ENCODE measurements at places on chromosomes 11 and 22.

DNA sequence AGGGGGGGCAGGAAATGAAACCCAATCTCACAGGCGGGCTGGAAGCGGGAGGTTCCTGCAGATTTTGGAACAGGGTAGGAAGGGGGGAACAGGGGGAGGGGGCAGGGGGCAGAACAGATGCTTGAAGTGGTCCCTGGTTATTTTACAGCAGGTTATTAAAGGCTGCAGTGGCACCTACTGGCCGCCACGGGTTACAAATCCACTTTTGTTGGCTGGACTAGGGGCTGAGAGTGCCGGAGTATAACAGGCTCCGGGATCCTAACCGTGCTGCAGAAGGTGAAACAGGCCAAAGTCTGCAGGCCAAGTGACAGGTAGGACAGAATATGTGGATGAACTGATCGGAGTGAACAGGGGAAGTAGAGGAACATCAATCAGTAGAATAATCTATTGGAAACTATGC is 2.5 kb downstream of the ROBO3 start:
- DNase-seq, result no peak

DNA sequence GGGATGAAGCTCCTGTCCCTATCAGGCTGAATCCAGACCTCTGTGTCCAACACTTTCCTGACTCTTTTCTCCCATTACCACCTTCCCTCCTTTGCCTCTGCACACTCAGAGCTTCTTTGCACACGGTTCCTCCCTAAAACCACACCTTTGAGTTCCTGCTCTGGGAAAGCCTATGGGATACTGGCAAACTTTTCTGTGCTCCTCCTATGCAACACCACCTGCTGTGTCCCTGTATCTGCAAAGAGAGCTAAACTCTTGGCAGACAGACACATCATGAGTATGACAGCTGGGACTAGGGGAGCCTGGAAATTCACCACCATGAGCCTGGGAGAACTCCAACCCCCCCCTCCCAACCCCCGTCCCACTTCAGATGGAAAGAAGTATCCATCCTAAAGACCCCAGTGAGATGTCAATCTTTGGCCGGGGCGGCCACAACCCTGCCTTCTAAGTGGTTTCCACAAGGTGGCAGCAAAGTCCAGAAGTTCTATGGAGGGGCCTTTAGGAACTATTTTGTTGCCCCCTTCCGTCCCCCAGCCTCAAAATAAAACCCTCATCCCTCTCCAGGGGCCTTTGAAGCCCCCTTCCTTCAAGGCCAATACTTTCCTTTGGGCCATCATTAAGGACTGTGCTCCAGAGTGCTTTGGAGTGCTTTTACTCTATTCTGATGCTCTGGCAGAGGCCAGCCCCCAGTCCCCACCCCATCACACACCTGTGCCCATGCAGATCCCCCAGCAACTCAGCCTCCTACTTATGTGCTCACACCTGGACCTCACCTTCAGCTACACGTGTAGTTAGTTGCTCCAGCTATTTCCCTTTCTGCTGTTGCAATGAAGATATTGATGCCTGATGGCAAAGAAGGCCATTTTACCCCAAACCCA is 19.4 kb downstream of the HTR3A start:
- peak; percentile 39 for DNase-seq

DNA sequence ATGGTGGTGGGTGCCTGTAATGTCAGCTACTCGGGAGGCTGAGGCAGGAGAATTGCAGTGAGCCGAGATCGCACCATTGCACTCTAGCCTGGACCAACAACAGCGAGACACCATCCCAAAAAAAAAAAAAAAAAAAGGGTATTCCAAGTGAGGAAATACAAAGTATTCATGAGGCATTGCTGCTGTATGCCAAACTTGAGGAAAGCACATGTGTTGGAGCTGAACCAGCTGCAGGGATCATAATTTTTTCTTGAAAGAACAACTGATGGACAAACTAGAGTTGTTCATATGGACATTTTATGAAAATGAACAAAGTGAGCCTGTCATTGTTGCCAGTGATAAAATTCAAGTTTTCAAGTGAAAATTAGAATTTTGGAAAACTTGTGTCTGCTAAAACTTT is 15.8 kb downstream of the MARK2 start:
- DNase-seq, result no peak

DNA sequence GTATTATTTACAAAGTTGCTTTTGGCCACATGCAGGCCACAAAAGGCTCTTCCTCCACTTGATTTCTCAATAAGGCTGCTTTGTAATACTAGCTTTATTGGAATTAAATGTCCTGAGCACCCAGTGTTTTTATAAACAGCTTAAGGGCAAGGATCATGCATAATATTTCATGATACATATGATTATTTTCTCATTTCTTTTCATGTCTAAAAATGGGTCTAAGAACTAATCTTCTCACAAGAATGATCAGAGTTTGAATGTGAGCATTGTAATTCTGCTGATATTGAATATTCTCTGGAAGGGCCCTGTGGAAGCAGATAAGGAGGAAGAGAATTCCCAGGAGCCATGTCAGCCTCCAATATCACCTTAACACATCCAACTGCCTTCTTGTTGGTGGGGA is at the start of gene OR52K2:
OR52K2 (plus strand) TSS at position 301 of the 400 bp plus-strand sequence; CDS start at position 346, 45 bp downstream.
- no peak for DNase-seq

DNA sequence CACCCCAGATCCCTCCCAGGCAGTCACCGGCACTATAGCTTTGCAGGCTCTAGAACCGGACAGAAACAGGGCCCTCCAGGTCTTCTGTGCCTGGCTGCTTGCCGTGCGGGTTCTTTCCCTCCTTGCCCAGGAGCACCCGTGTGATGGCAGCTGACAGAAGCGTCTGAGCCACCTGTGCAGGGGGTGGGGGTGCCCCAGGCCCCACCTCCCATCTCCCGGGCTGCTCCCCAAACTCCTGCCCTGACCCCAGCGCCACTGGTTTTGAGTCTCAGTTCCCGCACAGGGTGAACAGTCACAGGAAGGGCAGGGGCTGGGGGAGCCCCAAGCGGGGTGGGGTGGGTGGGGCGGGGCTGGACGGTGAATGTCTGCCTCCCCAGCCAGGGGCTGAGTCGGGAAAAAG is 13.2 kb upstream of the PHLDA2 start:
- DNase-seq, result no peak

DNA sequence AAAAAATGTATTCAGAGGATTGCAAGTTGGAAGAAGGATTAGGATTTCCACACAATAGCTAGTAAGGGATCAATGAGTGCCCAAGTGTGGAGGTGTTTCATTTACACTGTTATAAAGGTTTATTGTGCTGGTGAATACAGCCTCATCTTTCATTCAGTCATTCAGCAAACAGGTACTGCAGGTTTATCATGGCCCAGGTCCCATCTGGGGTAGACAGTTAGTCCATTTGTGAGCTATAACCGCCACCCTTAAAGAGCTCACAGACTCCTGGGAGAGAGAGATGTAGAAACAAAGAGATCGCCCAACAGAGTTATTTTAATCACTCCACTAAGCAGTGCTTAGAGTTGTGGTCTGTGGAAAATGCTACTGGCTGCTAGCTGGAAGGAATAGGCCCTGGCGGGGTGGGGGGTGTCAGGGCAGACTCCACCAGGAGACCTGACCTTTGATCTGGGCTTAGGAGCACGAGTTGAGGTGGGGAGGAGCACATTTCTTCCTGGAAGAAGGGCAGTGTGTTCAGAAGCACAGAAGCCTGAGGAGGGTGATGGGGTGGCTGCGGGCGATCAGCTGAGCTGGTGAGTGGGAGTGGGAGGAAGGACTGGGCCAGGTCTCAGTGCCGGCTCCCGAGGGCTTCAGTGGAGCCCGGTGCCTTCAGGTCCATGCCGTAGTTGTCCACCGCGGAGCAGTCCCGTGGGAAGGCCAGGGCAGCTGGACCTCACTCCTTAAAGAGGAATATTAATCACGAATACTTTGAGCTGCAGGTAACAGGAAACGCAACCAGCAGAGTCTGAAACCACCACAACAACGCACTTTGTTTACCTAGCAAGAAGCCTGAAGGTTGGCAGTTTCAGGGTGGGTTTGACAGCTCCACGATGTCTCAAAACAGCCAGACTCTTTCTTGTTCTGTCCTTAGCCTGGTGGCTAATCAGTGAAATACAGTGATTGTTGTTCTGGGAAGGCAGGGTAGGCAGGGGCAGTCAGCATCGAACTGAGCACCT is 11.2 kb downstream of the TOM1 start:
- no peak for DNase-seq

DNA sequence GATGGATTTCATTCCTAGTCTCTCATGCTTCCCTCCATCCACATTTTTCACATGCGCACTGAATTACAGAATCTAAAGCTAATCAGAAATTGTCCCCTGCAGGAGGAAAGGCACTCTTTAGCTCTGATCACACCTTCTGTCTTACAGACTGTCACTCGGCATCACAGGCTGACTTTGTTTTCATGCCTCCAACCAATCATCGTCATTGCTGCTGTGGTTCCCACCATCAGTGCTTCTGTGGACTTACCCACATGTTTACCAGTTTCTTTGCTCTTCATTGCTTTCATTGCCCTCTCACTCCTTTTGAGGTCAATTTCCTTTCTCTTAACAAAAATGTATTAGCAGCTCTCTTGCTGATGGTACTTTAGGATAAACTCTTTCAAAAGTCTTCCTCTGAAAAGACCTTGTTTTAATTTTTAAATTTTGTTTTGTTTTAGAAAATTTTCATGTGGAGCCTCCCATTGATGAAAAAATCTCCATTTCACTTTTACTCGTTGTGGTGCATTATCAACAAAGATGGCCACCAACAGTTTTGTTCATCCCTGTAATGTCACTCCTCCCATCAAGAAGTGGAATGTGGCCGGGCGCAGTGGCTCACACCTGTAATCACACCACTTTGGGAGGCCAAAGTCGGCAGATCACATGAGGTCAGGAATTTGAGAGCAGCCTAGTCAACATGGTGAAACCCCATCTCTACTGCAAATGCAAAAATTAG is 20.2 kb upstream of the TREH start:
- peak; percentile 54 for DNase-seq

- DNase-seq, result no peak
These were observed 55.3 kb upstream of the ALKBH3 start for GRCh38 chr11:43825217-43825816.

GRCh38 chr11:119518746-119519730 is 96.1 kb upstream of the THY1 start:
- DNase-seq, result no peak

- DNase-seq, result no peak
These were observed 233.3 kb downstream of the CEP164 start for GRCh38 chr11:117560780-117561530.

DNA sequence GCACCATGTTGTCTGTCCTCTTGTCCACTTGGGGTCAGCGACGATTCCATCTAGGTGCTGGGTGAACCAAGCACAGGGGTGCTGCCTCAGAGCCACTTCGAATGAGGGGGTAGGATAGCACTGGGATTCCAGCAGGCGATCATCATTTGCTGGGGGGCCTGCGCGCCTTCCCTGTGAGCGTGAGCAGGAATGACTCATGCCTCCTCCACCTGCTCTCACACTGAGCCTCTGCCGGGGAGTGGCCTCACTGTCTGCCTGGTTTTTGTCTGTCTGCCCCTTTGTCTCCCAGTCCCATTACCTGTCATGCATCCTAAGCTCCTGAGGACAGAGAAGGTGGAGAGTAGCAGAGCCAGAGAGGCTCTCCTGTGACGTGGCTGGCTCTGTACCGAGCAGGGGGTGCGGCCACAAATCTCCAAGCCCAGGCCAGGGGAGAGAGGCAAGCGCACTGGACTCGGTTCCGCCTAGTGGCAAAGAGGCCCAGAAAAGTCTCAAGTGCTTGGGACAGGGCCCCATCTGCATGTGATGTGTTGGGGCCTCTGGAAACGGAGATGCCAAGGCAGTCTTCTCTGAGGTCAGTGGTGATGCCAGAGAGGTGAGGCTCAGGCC is 30.8 kb downstream of the RSPH14 start:
- no peak for DNase-seq

DNA sequence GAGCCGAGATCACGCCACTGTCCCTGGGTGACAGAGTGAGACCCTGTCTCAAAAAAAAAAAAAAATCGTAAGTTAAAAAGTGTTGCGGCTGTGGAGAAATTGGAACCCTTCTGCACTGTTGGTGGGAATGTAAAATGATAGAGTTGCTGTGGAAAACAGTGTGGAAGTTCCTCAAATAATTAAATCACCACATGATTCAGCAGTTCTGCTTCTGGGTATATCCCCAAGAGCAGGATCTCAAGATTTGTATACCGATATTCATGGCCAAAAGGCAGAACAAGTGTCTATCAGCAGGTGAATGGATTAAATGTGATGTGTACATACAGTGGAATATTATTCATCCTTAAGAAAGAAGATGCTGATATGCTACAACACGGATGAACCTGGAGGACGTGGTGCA is 3.8 kb downstream of the SELENOO start:
- DNase-seq, result no peak

DNA sequence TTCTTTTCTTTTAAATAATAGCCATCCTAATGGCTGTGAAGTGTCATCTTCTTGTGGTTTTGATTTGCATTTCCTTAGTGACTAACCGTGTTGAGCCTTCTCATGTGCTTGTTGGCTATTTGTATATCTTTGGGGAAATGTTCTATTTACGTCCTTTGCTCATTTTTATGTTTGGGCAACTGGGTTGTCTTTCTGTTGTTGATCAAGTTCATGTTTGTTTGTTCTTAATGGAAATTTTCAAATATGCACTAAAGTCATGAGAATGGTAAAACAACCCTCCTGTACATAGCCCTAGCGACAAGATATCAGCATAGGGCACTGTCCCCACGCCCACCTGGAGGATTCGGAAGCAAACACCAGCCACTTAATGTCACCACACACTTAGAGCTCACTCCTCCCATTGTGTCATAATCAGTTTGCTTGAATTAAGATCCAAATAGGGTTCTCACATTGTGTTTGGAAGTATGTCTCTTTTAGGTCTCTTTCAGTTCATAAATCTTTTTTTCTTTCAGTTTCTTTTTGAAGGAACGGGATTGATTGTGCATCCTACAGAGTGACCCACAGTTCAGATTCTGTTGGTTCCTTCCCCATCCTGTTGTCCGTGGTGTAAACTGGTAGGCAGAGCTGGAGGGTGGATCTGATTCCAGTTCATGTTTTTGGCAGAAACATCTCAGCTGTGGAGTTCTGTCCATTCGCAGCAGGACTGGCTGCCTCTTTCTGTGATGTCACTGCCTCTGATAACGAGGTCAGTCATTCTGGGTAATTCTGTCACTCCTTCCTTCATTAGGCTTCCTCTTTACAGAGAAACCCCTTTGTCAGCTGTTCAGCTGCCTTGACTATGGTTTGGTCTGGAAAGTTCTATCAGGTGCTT is 26.4 kb upstream of the ADORA2A start:
- no peak for DNase-seq

DNA sequence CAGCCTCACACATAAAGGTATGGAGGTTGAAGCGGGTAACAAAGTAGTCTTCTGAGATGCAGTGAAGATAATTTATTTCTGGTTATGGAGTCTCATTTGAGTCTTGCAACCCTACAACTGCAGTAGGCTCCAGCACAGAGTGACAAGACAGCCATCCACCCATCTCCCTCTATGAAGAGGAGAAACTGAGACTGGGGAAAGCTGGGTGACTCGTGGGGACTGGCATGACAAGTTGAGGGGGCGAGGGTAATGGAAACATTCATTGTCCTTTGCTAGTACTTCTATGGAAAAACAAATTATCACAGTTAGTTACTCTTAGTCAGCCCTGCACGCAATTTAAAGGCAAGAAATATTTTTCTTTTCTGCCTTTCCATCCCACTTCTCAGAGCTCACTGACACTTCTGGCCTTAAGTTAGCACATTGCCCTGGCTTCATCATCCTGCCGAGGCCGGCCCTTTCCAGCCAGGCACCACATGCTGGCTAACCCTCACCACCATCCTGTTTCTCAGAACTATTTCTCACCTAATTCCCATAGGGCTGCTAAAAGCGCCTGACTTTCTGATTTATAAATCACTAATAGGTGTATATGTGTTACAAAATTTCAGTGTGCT is 361.1 kb downstream of the ETS1 start:
- no peak for DNase-seq

GRCh38 chr11:127338380-127339259 is 338.1 kb upstream of the KIRREL3 start:
- DNase-seq, result no peak
